ENCODE measurements at places on chromosomes 13 and 19.

DNA sequence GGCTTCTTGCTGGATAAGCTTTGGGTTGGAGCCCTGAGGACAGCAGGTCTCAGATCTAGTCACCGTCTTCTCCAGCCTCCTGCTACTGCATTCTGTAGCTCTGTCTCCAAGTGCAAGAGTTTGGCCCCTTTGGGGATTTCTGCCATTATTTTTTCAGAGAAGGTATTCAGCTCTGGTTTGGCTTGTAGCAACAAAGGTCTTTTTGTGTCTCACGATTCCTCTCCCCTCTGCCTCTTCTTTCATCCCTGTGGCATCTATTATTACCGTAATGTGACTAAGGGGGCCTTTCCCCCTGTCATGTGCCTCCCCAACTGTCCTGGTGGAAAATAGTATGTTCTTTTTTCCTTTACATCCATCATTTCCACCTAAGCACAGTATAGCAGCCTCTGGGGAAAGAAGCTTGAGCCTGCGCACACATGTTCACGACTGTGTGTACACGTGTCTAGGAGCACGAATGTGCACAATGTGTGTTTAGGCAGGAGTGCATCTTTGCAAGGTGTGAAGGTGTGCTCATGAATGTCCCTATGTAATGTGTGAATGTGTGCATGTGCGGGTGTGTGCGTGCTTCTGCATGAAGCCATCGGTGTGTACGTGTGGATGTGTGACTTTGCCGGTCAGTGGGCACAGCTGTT lies 273.9 kb downstream of the ZNF536 start:
- no peak for DNase-seq

DNA sequence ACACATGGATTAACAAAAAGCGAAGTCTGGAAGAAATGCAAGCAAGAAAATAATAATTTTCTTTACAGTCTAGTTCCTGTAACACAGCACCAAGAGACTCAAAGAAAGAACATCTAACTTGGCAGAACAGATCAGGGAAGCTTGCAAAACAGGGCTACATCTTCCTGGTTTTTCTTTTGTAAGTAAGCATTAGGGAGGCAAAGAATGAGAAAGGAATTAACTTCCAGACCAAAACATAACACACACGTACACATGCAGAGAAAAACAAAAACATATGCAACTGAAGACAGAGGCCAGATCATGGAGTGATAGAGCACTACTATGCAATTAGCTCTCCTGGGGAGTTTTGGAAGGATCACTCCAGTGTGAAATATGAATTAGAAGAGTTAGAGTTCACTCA lies 120.5 kb downstream of the DIAPH3 start:
- no peak for DNase-seq

GRCh38 chr19:39212375-39212742 lies 8.3 kb upstream of the SYCN start:
- no peak for DNase-seq

DNA sequence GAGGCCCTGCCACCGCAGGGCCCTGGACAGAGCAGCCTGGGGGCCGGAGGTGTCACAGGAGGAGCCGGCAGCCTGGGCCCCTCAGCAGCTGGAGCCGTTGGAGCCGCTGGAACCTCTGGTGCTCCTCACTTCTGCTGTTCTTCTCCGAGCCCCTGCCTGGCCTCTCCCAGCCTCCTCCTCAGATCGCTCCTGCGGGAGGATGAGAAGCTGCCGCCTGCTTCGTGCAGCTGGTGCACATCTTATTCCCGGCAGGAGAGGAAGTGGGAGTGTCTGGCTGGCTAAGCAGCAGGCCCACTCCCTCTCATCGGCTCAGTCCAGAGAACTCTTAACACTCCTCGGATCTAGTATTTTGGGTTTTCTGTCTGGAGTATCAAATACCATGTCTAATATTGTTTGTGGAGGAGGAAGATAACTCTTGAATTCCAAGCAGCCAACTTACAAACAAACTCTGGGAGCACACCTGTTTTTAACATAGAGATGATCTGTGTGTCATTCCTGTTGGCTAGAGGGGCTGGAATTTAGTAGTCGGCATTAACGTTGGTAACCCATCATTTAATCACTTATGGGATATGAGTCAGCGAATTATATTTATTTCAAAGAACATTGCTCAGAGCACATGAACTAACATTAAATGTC lies 37.1 kb upstream of the RNF113B start:
- DNase-seq = no peak

DNA sequence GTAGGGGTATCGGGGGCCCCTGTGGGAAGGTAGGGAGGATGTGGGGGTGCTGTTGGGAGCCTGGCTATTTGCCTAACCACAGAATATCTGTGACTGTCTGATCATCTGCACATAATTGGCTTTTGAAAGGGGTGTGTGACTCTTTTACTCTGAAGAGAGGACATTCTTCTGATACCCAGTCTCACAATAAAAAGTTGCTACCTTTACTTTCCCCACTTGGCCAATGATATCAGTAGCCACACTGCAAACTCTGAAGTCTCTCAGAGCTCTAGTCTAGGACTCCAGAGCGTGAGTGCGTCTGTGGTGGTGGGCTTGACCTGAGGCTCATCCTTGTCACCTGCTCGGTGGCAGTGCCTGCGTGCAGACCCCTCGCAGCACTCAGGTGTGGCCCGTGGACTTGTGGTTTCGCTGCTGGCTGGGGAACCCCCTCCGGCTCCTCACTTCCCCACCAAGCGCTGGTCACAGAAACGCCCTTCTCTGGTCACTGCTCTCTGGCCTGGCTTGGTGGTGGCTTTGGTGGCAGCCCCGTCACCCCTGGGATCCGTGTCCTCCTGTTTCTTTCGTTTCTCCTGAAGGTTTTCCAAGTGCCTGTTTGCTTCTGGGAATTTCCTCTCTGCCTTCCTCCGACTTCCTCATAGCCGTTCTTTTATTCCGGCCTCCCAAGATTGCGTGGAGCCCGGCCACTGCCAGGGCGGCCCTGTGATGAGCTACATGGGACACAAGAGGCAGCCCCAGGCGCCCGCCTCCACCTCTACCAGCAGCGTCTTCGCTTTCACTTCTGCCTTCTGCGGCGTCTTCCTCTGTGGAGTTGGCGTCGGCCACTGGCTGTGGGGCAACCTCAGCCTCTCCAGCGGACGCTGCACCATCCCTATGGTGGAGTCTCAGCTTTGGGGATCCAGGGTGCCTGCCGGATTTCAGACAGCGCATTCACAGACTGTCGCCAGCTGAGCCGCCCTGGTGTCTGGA lies 78.0 kb downstream of the ATP11A start:
- DNase-seq = no peak

DNA sequence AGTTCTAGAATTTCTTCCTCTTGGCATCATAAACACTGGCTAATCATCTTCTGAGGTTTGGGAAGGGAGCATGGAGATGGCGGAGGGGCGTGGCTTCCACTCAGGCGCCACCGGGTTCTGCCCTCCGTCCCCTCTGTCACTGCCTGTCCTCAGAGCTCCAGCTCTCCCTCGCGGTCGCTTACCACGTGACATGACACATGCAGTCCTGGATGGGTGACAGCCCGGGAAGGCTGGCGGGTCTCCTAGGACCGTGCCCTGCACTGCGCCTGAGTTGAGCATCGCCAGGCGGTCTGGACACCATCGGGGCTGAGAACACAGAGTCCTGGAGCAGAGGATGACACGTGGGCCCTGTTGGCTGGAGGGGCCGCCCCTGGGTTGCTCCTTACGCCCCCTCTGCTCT lies 123.3 kb downstream of the RAB20 start:
- DNase-seq = no peak

DNA sequence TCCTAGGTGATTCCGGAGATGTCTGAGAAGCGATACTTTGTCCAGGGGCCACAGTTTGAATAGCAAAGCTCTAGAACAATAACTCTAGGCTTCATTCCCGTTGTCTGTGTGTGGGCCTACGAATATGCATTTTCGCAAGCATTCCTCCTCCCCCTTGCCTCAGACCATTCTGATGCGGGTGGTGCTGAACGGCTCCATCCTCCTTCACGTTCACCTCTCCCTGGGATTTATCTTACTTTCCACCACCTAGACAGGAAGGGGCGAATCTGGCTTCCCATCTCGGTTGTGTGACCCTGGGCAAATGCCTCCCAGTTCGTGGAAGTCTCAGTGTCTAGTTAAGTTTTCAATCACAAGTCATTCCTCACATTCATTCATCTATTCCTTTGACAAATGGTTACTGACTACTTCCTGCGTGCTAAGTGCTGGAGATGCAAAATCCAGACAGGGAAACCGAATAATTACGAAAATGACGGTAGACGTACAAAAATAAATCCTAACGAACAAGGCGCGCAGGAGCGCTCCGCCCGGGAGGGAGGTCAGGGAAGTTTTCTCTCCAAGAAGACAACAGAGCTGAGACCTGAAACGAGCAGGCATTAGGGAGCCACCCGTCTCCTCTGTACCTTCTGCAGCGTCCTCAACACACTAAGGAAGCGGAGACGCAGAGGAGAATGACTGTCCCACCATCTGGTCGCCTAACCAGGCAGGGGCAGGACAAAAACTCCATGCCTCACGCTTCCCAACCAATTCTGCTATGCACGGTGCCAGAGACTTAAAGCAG lies 1.3 kb upstream of the CNOT3 start:
- no peak for DNase-seq

GRCh38 chr19:41479757-41480191 lies 36.8 kb downstream of the ERICH4 start:
- DNase-seq = no peak

DNA sequence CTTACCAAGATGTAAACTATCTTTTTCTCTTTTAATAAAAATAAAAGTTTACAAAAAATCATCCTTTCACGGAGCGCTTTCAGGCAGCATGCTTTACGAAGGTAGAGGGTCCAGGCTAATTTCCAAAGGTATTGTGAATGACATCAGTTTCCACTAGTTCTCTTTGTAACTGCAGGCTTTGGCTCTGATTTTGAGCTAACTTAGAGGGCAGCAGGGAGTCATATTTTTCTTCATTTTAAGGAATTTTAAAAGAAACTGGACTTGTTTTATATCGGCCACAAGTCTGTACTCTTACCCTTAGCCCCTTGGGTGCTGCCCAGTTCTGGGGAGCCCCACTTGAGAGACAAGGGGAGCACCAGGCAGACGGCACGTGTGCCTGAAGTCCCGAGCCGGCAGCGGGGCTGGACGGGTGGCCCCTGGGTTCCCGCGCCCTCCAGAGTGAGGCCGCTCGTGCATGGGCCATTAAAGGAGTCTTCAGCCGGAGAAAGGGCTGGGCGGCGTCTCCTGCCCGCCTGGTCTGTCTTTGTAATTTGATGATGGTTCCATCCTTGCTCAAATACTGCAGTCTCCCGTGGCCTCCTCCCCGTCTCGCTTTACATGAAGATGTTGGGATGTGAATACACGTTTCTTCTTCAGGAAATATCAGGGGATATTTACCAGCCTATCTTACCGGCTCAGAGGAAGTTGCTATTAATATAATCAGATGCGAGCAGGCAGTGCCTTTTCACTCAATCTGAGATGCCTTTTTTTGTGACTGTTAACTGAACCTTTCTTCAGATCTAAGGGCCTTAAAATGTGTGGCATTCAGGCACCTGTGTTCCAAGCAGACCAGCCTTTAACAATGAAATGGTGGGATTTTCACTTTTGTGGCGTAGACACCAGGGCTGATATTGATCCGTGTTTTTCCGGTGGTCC lies 67.4 kb downstream of the GGACT start:
- DNase-seq = no peak

GRCh38 chr19:45119582-45119981 lies 26.6 kb downstream of the PPP1R37 start:
- DNase-seq = no peak

- no peak for DNase-seq
Observed at GRCh38 chr13:39835253-39835652, 179.8 kb downstream of the COG6 start.

DNA sequence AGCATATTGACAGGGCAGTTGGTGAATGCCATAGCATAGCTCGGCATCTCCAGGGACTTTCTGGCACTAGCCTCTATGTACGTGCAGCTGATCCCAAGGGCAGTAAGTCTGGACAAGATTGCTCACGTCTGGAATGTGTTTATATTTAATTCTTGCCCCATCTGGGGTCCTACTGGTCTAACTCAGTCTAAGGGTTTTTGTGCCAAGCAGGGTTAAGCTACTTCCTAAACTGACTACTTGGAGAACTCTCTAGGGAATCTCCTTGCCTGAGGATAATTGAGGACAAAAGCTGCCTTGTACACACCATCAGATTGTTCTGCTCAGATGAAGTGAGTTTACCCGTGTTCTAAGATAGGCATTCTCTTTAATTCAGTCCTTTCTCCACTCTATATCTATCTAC lies 358.1 kb downstream of the MYO16 start:
- no peak for DNase-seq

DNA sequence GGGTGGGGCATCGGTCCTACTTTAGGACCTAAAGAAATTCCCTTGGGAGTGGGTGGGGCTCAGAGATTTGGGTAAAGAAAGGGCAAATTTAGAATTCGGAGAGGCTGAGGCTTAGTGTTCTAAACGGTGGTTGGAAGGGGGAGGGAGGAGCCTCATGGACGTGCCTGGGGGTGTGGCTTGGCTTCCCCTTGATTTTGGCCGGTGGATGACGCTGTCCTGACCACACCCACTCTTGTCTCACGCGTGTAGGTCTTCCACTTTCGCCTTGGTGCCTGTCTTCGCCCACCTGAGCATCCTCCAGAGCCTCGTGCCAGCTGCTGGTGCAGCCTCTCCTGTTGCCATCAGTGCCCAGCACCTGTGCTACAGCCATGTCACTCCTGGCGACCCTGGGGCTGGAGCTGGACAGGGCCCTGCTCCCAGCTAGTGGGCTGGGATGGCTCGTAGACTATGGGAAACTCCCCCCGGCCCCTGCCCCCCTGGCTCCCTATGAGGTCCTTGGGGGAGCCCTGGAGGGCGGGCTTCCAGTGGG lies 1.2 kb upstream of the NUP62 start:
- DNase-seq = no peak

GRCh38 chr13:110589793-110590390 lies 25.5 kb upstream of the NAXD start:
- no peak for DNase-seq

DNA sequence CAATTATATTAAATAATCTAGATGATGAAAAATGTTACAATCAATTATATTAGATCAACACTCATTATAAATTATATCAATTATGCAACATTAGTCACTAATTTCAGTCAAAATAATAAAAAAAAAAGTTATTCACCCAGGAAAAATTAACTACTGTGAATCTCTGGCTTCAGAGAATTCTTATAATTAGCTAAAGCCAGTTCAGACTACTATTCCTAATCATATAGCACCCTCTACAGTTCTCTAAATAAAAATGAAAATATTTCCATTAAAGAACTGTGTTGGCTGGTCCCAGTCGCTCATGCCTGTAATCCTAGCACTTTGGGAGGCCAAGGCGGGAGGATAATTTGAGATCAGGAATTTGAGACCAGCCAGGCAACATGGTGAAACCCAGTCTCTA lies 33.0 kb downstream of the XPO4 start:
- DNase-seq = no peak

DNA sequence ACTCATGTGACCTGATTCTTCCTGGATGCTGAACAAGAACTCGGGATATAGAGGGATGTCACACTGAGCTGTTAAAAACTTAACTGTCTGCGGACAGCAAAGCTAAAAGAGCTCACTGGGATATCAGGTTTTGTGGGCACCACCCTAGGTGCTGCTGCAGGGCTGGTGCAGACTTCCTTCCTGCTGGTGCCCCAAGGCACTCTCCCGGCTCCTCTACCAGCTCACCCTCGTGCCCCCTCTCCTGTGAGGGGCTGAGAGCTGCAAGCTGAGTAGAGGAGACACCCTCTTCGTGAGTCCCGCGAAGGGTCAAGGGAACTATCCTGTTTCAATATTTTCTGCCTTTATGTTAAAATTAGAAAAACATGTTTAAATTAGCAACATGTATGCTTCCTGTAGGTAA lies 1475.7 kb downstream of the EFNB2 start:
- DNase-seq = no peak
